SJCRH30 (cell line): ENCODE measurements at places on chromosomes 3 and 15.

- no peak for DNase-seq
Measured at GRCh38 chr3:155407971-155408370, 114.5 kb upstream of the STRIT1 start.

GRCh38 chr15:79777916-79778315 lies 118.9 kb downstream of the MTHFS start:
- no peak for DNase-seq

DNA sequence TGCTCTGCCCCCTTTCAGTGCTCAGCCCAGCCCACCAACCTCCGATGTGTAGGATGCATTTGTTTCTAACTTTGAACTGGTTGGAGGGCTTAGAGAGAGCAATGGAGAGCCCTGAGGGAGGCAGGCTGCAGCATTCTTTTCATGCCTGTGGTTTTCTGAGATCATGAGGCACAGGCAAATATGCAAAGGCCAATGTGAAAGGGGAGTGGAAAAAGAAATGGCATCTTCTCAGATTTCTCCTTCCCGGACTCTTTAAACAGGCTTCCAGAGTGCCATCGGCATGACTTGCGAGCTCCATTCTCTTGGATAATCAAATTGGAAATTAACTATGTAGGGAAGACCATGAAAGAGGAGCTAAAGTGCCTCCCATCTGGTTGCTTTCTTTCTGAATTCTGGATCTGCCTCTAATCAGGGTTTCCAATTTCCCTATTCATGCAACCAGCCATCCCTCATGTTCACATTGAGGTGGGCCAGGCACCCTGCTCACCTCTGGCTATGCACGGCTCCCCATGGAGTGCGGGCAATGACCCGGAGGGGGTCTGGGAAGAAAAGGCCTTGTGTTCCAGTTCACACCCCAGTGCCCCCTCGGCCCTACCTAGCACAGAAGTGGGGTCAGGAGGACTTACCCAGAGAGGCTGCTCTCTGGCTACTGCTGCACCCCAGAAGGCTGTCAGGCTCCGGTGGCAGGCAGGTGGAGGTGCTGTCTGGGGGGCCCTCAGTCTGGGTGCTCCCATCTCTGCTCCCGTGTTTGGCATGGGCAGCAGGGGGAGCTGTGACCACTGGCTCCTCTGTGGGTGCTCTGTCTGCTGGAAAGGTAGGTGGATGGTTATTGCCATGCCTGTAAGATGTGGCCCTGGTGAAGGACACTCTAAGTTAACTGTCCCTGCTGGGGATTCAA lies 16.1 kb downstream of the AMOTL2 start:
- DNase-seq, result peak; percentile 95

GRCh38 chr3:47250309-47251060 lies 32.1 kb downstream of the KIF9 start:
- peak; percentile 40 for DNase-seq

- DNase-seq, result no peak
Measured at GRCh38 chr3:139129892-139130291, 85.2 kb upstream of the PRR23C start.

GRCh38 chr3:42662813-42663535 lies 9.5 kb downstream of the ZBTB47 start:
- no peak for DNase-seq

- DNase-seq, result no peak
Measured at GRCh38 chr3:185059766-185060165, 93.1 kb downstream of the C3orf70 start.

- DNase-seq, result no peak
Measured at GRCh38 chr15:48101376-48101961, 19.3 kb upstream of the SLC24A5 start.

DNA sequence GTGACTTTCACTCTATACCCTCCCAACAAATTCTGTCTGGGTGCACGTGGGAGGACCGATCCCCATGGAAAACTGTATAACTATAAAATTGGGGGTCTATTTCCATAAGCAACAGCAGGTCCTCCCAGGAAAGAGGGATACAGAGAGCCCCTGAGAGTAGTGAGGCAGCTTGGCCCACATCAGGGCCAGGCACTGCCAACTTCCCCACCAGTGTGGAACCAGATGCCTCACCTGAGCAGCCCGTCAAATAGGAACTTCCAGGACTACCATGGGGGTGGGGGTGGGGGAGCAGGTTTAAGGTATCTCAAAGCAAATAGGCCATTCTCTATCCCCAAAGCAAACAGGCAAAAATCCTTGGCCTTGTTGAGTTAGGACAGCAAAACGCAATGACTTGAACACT lies 33.3 kb upstream of the DUSP7 start:
- no peak for DNase-seq

- no peak for DNase-seq
Measured at GRCh38 chr3:46971151-46971550, 5.4 kb downstream of the CCDC12 start.

GRCh38 chr3:159488602-159489001 lies 500.0 kb upstream of the IL12A start:
- no peak for DNase-seq

DNA sequence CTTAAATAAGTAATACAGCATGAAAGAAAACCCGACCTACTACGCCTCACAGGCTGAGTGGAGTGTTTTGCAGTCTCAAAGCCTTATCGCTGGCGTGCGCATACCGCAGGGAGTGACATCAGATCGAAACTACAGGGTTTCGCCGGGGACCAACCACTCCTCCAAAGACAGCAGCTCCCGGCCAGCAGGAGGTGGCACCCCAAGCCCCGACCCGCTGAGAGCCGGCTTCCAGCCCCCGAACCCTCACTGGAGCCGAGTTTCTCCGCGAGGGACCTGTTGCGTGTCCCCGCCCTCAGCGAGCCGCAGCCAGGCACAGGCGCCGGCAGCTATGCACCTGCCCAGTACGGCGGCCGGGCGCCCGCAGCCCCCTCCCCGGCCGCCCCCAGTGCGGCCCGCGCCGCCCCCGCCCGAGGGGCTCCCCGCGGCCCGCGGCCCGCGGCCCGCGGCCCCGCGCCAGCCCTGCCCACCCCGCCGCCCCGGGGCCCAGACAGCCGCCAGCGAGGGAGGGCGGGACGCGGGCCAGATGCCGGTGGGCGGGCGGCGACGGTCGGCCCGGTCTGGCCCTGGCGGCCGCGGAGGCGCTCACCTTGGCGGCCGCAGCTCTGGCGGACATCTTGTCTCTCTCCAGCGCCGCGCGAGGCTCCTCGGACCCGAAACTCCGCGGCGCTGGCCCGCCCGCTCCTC lies 710 bp downstream of the TJP1 start:
- peak; percentile 83 for DNase-seq

DNA sequence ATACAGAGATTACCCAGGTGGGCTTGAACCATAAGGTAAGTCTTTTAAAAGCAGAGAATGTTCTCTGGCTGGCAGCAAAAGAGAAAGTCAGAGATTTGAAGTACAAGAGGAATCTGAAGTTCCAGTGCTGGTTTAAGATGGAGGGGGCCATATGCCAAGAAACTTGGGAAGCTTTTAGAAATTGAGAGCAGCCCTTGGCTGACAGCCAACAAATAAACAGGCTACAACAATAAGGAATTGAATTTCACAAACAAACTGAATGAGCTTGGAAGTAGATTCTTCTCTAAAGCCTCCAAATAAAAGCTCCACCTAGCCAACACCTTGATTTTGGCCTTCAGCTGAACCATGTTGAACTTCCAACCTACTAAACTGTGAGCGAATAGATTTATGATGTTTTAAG lies 85.7 kb downstream of the TRIM42 start:
- DNase-seq, result no peak

GRCh38 chr3:128080323-128081080 lies 28.3 kb downstream of the SEC61A1 start:
- peak; percentile 41 for DNase-seq

- peak; percentile 16 for DNase-seq
Measured at GRCh38 chr3:81723732-81724313, 37.6 kb downstream of the GBE1 start.

DNA sequence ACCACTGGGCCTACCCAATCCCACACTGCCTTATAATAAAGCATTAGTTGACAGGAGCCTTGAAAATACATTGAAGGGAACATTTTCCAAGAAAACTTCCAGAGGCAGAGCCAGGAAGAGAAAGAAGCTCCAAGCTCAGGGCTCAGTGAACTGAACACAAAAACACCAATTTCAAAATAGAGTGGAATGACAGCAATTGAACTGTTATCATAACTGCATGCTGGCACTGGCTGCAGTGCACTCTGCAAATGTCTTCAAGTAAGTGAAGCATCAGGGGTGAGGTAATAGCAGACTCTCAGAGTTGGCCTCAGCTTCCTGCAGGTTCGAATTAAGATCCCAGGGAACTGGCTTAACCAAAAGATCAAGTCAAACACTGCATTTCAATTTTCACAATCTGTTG lies 388.0 kb upstream of the WNT5A start:
- no peak for DNase-seq
